Natural killer cell treated with Interleukin-12 subunit alpha and Interleukin-12 subunit beta and Interleukin-15 and Interleukin-18, amount 100 ng/mL, for 72 hours (primary cell): ENCODE measurements at places on chromosomes 5 and 9.

- DNase-seq: no peak
Measured at GRCh38 chr5:31531543-31531887, 378 bp downstream of the DROSHA start.

DNA sequence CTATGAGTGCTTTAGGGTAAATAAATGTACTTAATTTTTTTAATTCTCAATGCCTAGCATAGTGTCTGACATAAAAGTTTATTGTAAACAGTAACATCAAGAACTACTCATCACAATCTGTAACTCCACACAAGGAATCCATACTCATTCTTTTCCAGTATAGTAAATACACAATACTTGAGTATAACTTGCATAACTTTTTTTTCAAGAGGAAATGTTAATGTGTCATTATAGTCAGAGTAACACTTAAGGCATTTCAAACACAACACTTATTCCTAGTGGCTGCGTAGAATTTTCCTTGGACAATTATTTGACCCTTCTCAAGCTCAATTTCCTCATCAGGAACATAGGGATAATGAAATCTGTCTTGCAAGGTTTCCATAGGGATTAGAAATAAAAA is 584.3 kb downstream of the CAAP1 start:
- DNase-seq: no peak

DNA sequence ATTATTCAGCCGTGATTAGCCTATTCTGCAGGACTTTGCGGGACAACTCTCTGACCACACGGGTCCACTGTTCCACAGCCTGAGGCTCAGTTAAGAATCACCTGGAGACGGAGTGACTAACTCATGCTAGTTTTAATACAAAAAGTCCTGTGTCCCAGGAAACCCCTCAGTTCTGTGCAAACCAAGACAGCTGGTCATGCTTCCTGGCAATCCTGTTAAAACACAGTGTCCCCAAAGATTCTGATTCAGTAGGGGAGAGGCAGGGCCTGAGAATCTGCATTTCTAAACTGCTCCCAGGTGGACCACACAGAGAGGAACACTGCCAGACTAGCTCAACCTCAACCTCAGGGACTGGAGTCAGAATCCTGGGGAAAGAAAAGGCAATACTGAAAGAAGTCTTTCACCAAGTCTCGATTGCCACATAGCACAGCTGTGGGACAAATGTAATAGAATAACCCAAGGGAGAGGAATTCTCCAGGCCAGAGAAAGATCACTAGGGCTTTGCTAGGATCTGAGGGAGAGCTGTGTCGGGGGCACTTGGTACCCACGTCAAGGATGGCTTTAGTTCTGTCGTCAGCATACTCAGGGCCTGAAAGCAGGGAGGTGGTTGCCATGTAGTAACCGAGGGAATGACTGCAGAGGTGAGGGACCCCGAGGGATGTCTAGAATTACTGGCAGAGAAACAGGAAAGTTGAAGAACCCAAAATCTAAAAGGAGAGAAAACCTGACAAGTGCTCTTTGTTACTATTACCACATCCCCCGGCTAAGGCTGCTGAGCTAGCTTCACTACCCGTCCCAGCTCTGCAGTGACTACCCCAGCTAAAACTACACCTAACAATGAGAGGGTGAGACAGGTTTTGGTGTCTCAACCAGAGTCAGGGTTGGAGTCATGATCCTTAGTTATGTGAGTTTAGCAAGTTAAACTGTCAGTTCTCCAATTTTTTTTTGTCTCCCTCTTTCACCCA is 8.6 kb downstream of the SUSD1 start:
- no peak for DNase-seq

DNA sequence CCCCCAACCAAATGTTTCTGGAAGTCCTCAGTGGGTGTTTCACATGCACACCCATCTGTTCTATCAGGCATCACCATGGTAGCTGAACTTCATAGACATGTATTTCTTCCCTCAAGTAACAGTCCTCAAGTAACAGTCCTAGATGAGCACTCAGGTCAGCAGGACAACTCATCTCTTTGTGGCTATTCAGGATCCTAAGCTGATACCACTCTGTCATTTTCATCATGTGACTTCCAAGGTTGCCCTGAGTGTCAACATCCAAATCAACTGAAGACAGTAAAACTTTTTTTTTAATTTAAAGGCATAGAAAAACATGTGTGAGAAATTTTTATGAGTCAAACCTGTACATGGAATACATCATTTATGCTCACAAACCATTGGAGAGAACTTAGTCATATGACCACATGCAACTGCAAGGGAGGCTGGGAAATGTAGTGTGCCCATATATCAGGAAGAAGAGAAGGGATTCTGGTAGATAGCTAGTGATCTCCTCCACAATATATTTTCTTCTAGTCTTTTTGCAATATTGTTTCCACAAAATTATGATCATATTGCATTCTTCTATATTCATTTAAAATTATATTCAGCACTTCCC is 64.2 kb upstream of the FST start:
- DNase-seq: no peak

- no peak for DNase-seq
Measured at GRCh38 chr9:109421026-109421970, 76.8 kb downstream of the PTPN3 start.

GRCh38 chr9:98067184-98067583 is 10.7 kb downstream of the NANS start:
- no peak for DNase-seq

DNA sequence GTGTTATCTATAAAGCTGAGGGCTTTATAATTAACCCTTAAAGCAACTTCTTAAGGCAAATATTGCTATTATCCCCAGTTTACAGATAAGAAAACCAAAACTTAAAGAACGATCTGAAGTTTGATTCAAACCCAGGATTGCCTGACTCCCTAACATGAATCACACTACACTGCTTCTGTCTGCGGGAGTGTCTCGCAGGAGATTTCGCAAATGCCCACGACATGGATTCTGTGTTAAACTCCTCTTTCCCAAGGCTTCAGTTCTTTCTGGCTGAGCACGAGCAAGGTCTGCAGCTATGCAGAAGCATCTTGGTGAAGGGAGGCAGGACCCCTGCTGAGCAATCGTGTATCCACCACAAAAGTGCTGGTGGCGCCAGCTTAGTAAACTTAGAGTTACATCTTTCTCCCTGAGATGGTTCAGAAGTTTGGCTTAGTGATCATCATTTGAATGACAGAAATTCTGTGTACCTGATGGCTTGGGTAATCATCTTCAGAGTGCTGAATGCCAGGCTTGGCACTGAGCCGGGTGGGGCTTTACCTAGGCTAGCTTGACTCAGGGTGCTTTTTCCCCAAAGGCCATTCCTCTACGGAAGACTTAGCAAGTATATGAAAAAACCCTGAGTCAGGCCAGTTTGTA is 81.4 kb upstream of the PIK3R1 start:
- no peak for DNase-seq

- no peak for DNase-seq
Measured at GRCh38 chr5:132608107-132608506, 49.9 kb upstream of the IL13 start.

- no peak for DNase-seq
Measured at GRCh38 chr5:136058039-136058971, 29.5 kb downstream of the TGFBI start.

GRCh38 chr5:9712506-9712905 is 82.4 kb upstream of the TAS2R1 start:
- DNase-seq: no peak

GRCh38 chr5:59785676-59786333 is 107.7 kb downstream of the PDE4D start:
- DNase-seq: no peak

- DNase-seq: no peak
Measured at GRCh38 chr9:40927851-40928802, 200.4 kb downstream of the FOXD4L6 start.

DNA sequence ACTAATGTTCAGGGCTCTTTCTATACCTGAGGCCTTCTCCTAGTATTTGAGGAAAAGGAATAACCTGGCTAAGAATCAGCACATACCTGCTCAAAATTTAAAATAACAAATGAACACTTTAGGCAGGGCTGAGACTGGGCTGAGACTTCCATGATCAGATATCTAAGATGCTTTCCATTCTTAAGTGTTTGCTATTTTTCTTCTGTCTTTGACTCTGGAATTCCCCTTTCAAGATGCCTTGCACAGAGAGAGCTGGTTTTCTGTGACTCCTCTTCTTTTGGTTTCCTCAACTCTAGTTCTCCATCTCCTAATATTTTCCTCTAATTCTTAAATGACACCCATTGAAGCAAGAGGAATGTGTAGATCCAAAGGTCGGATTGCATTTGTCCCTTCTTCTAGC is 61.1 kb downstream of the DPYSL3 start:
- DNase-seq: no peak

DNA sequence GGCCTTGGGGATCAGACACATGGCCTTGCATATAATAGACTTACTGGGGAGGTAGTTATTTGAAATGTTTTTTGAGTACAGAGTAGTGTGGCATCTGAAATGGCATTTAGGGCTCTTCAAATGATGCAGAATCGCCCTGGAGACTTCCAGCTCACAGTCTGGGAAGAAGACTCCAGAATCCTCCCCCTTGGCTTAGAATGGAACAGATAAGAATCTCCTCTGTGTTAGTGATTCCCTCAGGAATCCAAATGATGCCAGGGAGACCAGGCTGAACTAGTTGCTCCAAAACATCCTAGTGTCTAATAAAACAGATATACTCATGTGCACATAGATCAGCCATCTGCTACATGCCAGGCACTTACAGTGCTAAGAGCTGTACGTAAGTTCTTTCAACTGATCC is 38.6 kb upstream of the SMC5 start:
- DNase-seq: no peak

DNA sequence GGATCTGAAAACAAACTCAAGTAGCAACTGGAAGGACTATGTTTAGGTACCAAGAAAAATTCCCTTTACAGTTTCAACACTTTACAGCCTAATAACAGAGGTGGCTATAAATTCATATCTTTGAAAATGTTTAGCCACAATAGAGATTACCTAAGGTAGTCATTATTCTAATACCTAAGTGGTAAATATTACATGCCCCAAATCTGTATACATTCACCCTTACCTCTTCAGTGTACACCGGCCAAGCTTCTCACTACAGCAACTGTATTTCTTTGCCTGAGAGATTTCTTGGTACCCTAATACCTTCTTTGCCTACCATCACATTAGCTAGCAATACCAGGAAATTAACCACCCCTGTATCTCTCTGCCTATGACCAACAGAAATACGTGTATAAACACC is 154.0 kb downstream of the RFX3 start:
- no peak for DNase-seq

- DNase-seq: no peak
Measured at GRCh38 chr5:143251946-143252345, 151.5 kb downstream of the NR3C1 start.

- no peak for DNase-seq
Measured at GRCh38 chr5:141855265-141856036, 22.8 kb downstream of the PCDH1 start.

DNA sequence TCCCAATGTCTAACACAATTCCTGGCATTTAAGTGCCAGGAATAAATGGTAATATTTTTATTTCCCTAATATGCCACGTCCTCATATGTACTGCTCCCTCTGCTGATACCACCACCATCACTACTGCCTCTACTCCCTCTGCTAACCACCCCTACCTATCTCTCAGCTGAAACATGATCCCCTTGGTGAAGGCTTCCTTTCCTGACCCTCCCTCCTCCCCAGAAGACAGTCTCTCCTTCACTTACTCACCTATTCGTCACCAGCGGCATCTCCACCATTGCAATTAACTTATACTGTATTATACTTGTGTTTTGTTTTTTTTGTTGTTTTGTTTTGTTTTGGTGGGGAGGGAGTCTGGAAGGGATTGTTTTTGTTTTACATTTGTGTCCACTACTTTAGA is 4.8 kb downstream of the DENND1A start:
- DNase-seq: no peak

GRCh38 chr5:136666970-136667620 is 301.8 kb upstream of the TRPC7 start:
- DNase-seq: no peak

DNA sequence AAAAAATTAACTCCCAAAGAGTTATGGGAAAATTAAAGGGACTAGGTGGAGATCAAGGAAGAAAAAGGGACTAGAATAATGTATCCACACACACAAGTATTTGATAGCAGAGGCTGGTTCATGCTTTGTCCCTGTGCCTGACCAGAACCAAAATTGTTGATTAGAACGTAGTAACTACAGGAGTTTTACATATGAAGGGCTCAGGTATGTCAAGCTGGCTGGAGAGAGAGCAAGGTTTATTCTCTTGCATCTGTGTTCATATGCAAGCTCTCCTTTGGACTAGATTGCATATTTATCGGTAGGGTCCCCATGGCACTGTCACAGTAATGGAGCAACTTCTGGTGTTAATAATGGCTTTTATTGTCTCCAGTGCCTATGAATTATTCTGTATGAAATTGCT is 239.9 kb upstream of the TRPM3 start:
- no peak for DNase-seq

DNA sequence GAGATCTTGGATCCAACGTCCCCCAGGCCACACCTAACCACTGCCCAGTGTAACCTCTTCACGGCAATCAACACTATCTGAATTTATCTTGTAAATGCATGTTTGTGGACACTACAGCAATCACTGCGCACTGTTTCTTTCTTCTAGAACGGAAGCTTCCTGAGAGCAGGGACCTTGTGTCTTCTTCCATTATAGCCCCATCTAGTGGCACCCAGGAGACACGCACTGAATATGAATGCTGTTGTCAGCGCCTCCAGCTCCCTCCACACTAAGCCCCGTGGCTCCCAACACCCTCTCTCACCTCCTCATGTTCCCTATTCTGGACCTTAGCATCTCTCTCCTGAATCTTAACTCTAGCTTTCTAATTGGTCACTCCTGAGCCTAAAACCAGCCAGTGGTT is 72.7 kb downstream of the SMIM23 start:
- DNase-seq: no peak

GRCh38 chr5:176769911-176770310 is 40.4 kb upstream of the UNC5A start:
- DNase-seq: no peak

GRCh38 chr9:20854444-20854843 is 170.4 kb downstream of the FOCAD start:
- DNase-seq: no peak

GRCh38 chr5:56185768-56186311 is 47.3 kb downstream of the ANKRD55 start:
- no peak for DNase-seq

DNA sequence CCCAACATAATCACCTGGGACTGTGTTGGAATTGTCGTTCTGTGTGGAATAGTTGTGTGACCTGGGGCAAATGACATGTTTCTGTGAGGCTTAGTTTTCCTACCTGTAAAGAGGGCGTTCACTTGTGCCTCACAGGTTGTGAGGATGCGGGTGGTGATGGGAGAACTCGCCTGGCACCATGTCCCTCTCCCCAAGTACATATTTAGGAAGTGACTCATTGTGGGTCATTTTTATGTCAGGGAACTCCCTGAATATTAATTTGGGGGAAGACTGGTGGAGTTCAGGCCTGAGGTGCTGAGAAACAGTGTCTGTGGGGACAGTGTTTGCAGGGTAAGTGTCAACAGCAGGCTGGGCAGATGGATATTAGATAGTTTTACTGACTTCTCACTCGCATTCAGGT is 144.7 kb downstream of the KDM4C start:
- no peak for DNase-seq

DNA sequence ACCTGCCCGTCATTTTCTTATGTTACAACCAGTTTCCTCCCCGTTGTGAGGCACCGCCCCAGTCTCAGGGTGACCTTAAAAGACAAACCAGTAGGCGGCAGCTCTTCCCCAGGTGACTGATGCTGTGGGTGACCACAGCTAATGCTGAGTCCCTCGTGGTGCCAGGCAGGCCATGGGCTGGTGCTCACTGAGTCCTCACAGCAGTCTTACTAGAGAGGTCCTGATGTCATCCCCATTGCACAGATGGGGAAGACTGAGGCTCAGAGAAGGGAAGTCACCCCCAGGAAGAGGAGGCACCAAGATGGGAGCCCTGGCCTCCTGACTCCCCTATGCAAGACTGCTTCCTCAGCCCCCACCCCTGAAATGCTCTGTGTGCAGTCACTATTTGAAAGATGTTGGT is 978 bp downstream of the CFAP157 start:
- DNase-seq: no peak
